ENCODE measurements at places on chromosomes 2 and 18.

GRCh38 chr2:7845332-7845731 is 836.5 kb upstream of the ID2 start:
- DNase-seq = no peak

GRCh38 chr18:3071676-3072075 is 58.7 kb upstream of the LPIN2 start:
- no peak for DNase-seq

DNA sequence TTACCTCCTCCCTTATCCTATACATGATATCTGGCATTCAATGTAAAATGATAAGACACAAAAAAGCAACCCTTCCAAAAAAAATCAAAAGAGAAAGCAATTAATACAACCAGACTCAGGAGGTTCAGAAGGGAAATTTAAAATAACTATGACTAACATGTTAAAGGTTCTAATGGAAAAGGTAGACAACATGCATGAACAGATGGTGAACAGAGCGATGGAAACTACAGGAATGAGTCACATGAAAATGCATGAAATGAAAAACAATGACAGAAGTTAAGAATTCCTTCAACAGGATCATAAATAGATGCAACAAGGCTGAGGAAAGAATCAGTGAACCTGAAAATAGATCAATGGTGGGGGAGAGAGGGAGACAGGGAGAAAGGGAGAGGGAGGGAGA is 26.1 kb upstream of the ERCC3 start:
- DNase-seq = no peak

- DNase-seq = no peak
Measured at GRCh38 chr18:58208207-58208932, 164.3 kb downstream of the NEDD4L start.

- DNase-seq = no peak
Measured at GRCh38 chr18:6728809-6729246, 688 bp upstream of the ARHGAP28 start.

- DNase-seq = no peak
Measured at GRCh38 chr2:160278101-160278878, 78.2 kb upstream of the ITGB6 start.

- DNase-seq = no peak
Measured at GRCh38 chr2:227415538-227416424, 28.0 kb upstream of the SCYGR1 start.

- DNase-seq = no peak
Measured at GRCh38 chr18:9852266-9853081, 33.3 kb upstream of the TXNDC2 start.

Data from LNCaP clone FGC (cell line).